ENCODE measurements at places on chromosomes 6 and 20.

DNA sequence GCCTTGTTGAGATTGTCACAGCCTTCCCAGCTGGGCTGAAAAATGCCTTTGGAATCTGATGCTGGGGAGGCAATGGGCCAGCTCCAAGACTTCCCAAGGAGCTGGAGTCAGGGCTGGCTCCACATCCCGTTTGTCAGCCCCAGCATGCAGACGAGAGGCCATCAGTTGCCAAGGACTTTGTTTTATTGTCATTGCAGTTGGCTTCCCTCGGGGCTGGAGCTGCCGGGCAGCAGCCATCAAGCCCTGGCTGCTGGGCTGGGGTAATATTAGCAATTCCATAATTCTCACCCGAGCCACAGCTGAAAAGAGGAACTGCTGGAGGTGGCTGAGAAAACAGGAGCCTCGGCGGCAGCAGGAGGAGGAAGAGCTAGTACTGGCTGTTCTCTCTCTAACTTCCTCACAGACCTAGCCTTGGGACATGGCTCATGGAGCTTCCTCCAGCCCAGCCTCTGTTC is 182.5 kb downstream of the CDC5L start:
- DNase-seq = no peak

GRCh38 chr6:42038811-42039408 is 11.4 kb upstream of the TAF8 start:
- DNase-seq = no peak

- DNase-seq = no peak
These were observed 37.4 kb upstream of the RPL7L1 start for GRCh38 chr6:42841844-42842584.

DNA sequence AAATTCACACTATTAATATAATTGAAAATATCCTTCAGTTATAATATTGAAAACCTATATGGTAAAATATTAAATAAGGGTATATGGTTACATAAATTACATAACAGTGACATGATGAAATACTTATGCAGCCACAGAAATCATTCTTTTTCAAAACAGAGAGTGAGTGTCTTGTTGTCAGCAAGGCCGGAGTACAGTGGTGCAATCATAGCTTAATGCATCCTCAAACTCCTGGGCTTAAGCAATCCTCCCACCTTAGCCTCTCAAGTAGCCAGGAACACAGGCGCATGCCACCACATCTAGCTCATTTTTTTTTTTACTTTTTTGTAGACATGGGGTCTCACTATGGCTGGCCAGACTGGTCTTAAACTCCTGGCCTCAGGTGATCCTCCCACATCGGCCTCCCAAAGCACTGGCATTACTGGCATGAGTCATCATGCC is 40.4 kb downstream of the FAM8A1 start:
- no peak for DNase-seq

DNA sequence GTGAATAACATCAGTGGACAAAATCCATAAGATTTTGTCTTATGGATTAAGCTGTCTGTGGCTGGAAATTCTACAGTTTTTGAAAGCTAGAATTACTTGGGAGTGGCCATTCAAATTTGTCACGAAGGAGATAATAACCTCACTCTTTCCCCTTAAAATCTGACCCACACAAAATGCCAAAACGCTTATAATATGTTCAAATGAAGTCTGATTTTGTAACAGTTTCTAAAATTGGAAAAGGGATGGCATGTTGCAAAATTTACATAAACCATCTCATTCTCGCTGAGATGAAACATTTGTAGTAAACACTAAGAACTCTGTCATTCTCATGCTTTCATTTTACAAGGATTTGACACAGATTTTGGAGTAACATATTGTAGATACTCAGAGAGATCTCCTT is 112.7 kb downstream of the GJA1 start:
- DNase-seq = no peak

DNA sequence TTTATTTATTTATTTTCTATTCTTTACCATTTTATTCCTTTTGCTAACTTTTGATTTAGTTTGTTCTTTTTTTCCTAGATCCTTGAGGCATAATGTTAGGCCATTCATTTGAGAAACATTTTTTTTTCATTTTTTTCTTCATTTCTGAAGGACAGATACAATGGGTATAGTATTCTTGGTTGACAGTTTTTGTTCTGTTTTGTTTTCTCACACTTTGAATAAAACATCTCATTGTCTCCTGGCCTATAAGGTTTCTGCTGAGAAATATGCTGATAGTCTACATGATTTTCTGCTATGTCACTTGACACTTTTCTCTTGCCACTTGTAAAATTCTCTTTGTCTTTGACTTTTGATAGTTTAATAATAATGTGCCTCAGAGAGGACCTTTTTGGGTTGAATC is 294.6 kb upstream of the EPHA7 start:
- DNase-seq = no peak

- no peak for DNase-seq
These were observed 42.2 kb downstream of the DTNBP1 start for GRCh38 chr6:15620611-15621010.

DNA sequence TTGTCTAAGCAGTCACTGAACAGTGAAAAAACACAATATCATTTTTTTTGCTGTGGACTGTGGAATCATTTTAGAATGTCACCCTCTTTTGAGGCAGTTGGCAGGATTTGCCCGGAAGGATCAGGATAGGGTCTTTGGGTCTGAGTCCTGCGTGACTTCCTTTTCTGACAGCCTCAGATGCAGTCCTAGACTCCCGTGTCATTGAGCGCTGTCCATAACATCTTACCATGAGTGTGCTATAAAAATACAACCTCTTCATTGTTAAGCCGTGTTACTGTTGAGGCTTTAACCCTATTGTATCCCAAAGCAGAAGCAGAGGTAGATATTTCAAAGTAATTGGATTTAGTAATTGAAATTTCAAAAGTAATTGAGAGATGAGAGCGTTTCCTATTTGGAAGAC is 30.6 kb downstream of the ARID1B start:
- DNase-seq = no peak

DNA sequence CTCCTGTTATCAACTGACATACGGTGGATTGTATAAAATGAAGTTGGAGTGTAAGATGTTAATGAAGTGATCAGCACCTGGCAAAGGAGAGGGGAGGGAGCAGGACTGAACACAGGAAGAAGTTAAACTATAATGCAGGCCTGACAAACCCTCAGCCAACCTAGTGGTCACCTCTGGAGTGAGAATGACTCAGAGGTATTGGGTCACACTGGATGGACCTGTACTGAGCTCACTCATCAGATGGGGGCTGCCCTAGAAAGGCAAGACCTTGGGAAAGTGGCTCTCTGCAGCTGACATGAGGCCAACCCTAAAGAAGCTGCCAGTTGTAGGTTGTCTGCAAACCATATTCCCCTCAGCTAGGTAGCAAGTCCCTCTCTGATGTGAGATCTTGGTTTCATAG is 193.3 kb upstream of the HTR1E start:
- no peak for DNase-seq

- no peak for DNase-seq
These were observed 350.0 kb downstream of the QKI start for GRCh38 chr6:163764565-163764964.

- no peak for DNase-seq
These were observed 118.6 kb upstream of the DOK5 start for GRCh38 chr20:54356801-54357200.

- no peak for DNase-seq
These were observed 55.7 kb downstream of the LYRM4 start for GRCh38 chr6:5205035-5205507.

DNA sequence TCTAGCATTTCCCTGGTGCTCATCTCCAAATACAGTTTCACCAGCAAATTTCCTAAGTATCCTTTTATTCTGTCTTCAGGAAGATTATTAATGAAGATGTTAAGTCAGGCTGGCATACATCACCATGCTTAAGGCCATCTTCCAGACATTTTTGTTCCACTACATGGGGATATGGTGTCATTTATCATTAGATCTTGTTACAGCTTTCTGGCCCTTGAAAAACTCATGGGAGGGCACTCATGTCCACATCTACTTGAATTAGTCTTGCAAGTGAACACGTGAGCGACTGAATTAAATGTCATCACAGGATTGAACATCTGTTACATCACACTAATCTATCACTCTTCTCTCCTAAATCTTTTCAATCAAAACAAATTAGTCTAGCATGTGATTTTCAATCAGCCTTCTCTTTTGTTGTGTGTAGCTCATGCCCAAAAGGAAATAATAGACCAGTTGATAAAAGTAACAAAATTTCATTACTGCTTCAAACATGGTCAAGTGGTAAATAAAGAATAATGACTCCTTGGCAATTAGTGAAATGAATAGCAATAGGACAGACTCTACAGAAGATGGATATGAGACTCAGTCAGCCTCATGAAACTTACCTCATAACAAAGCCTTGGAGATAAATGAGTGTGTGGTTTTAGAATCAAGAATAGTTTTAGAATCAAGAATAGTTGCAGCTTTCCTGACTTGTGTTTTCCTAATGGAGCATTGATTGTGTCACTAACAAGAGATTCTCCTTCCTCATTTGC is 80.5 kb downstream of the MTFR2 start:
- no peak for DNase-seq

DNA sequence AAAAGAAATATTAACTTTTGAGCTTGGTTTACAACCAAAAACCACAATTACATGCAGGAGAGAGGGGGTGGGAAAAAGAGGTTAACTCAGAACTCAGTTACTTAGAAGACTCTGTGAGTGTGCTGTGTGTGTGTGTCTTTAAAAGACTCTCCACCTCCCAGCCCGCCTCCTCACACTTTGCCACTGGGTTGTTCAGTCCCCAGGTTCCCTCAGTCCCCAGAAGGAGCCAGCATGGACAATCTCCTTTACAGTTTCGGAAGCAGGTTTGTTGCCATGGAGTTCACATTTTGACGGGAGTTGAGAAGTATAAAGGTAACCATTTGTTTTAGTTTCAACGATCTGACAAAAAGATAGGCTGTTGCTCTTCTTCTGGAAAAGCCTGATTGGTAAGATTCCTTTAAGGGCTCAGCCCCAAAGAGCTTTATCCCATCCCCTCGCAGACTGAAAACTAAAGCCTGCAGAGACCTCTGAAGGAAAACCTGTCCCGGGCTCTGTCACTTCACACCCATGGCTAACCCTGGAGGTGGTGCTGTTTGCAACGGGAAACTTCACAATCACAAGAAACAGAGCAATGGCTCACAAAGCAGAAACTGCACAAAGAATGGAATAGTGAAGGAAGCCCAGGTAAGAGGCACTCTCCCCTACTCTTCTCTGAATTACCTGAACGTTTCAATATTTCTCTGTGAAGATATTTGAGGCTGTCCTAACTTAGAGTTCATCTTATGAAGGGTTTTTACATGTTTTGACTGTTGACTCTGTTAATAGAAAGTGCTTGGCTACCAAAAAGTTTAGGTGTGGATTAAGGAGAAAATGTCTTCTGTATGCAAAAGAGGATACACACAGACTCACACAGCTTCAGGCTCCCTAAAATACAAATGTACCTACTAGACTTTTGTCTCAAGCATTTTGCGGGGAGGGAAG is at the start of gene SPTLC3:
Gene SPTLC3, plus strand, starts transcription at position 212 of the 921 bp plus-strand sequence. Its CDS starts 296 bp downstream, at position 508.
- DNase-seq = no peak

DNA sequence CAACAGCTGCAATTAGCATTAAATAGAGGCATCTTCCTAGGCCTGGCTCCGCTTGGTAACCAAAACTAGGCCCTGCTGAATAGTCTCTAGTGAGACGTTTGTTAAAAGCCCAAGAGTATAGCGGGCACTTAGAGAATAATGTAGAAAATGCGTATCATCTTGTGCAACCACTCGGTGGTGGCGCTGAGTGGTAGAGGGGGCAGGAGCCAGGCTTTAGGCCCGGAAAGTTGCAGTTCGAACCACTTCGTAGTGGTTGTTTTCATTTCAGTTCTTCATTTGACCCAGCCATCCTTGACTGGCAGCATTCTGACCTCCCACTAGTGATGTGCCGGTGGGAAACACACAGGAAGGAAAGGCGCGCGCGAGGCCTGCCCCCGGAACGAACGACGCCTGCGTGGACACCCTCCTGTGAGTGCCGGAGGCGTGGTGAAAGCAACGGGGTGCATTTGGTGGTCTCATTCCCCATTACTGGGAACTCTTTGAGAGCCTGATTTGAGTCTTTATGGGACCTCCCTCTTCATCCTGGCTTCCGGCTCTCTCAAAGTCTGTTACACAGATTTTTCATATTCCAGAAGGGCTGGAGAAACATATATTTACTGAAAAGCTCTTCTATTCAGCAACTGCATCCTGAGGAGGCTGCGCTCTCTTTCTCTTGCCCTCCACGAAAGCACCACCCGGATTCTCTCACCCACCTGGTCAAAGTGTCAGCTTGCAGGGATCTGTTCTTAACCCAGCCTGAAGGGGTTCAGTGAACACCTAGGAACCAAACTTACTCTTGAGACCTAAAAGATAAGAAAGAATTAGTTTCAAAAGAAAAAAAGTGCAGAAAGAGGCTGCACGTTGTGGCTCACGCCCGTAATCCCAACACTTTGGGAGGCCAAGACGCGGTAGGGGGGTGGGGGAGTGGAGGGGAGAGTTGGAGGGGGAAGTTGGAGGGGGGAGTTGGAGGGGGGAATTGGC is 18.2 kb downstream of the GPX5 start:
- DNase-seq = peak; percentile 10

- DNase-seq = no peak
These were observed 31.0 kb upstream of the MRPS18A start for GRCh38 chr6:43718387-43719105.

DNA sequence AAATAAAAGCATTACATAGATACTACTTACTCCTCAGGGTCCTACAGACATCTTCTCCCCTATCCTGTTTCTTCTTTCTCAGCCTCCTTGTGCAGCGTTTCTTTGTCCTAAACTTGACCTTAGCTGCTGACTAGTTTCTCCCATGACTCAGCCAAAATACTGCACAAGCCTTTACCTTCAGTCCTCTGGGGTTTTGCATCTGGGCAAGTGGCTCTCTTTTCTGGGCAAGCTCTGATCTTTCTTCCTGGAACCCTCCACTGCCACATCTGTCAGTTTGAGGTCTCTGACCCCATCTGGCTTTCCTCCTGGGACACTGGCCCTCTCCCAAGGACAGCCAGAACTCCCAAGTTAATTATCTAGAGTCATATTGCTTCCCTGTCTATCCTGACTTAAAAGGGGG is 838.4 kb downstream of the DHX35 start:
- no peak for DNase-seq

GRCh38 chr20:63055575-63056235 is 48.9 kb upstream of the BHLHE23 start:
- no peak for DNase-seq

DNA sequence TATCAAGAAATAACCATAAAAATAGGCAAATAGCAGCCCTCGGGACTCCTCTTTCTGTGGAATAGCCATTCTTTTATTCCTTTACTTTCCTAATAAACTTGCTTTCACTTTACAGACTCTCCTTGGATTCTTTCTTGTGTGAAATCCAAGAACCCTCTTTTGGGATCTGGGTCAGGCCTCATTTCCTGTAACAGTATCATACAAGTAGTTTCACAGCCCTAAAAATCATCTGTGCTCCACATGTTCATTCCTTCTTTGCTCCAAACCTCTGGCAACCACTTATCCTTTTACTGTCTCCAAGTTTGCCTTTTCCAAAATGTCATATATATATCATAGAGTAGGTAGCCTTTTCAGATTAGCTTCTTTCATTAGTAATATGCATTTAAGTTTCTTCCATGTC is 13.5 kb upstream of the NT5E start:
- no peak for DNase-seq

GRCh38 chr20:56816349-56816748 is 187.2 kb downstream of the TFAP2C start:
- DNase-seq = no peak

- DNase-seq = no peak
These were observed 163.4 kb upstream of the SIM1 start for GRCh38 chr6:100627911-100628758.

- DNase-seq = no peak
These were observed 3.3 kb downstream of the ACTL10 start for GRCh38 chr20:33669873-33670640.

GRCh38 chr6:90941885-90942284 is 355.0 kb upstream of the MAP3K7 start:
- no peak for DNase-seq

GRCh38 chr6:12163744-12164507 is 126.2 kb upstream of the EDN1 start:
- DNase-seq = no peak
